Osteoblast (primary cell): ENCODE measurements at places on chromosomes 16 and 17. TPM values are rescaled to one million over a fixed set of nuclear protein-coding genes. Genes with fewer than 3 reads are reported as not detected.

Gene HOXB8
- total RNA-seq = not detected in 2 replicates

- DNase-seq = no peak
Observed at GRCh38 chr16:20137194-20137593, 63.5 kb upstream of the GPR139 start.

Gene AKTIP
- total RNA-seq = 25.0 and 25.6 TPM in 2 replicates

- no peak for DNase-seq
Observed at GRCh38 chr17:43958748-43959352, 5.1 kb upstream of the PYY start.

DNA sequence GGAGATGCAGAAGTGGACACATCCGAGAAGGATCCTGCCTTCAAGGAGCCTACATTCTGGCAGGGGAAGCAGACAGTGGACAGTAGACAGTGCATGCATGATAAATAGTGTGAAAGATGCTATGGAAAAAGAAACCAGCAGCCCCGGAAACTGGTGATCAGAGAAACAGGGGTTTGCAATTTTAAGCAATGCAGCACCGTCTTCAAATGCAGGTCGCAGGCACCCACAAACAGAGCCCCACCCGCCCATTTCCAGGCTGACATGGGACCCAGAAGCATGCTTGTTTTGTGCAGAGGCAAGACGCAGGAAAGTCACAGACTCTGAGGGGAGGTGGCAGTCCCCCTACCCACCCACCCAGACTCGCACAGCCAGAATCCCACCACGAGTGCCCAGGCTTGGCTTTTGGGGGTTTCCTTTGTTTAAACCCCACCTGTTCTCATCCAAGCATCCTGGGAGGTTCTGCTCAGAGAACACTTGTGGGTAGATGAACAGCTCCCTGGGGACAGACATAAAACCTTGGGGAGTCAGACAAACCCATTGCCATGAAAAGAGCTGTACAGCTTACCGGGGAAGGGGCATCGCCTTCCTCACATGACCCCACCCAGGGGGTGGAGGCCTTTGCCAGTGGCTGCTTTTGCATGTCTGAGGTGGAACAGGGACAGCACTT, 114.3 kb downstream of the MGAT5B start:
- DNase-seq = no peak

Gene DNAAF8
- 1.1 and 2.7 TPM in 2 replicates for total RNA-seq

- DNase-seq = no peak
Observed at GRCh38 chr17:45121055-45121454, 11.3 kb downstream of the PLCD3 start.

Gene NEUROD2
- total RNA-seq = not detected in 2 replicates

DNA sequence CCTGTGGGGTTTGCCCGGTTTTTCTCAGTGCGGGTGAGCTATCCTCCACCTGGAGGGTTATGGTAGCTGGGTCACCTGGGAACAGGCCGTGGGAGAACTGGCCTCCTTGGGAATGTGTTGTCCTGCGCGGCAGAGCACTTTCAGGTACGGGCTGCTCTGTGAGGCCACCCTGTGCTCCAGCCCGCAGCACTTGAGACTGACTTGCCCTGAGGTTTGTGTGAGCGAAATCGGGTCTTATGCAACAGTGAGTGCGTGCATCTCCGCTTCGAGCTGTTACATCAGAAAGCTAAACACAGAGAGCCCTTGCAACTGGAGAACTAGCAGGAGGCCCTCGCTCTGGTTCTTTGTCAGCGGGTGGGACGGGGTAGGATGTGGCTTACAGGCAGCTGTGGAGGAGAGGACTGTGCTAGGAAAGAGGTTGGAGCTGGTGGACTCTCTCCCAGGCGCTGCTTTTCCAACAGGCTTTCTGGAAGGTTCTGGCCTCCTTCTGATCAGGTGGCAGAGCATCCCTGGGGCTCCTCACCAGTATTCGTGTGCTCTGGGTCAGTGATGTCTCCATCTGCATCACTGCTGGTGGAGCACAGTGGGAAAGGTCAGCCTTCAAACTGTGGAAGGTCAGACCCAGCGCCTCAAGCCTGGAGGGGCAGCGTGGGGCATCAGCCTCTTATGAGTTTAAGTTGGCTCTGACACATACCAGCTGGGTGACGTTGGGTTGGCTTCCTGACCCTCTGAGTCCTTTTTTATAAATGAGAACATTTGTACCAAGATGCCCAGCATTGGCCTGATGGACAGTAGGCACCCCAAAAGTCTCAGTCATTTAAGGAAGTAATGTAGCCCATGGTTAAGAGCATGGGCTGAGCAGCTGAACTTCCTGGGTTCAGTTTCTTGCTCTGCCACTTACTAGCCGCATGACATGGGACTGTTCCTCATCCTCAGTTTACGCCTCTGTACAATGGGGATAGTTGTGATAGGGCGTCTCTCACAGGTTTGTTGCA, 76.3 kb downstream of the KSR1 start:
- DNase-seq = no peak

GRCh38 chr16:4261557-4262172, 11.2 kb downstream of the TFAP4 start:
- peak; percentile 83 for DNase-seq

GRCh38 chr16:10078541-10078949, 103.7 kb downstream of the GRIN2A start:
- DNase-seq = no peak

- peak; percentile 43 for DNase-seq
Observed at GRCh38 chr17:1159431-1160180, 20.2 kb downstream of the ABR start.

Gene MLLT6
- total RNA-seq = 33.3 and 44.2 TPM in 2 replicates

Gene CCDC78
- total RNA-seq = 2.1 and 2.2 TPM in 2 replicates

Gene CDH13
- 102 and 104 TPM in 2 replicates for total RNA-seq

DNA sequence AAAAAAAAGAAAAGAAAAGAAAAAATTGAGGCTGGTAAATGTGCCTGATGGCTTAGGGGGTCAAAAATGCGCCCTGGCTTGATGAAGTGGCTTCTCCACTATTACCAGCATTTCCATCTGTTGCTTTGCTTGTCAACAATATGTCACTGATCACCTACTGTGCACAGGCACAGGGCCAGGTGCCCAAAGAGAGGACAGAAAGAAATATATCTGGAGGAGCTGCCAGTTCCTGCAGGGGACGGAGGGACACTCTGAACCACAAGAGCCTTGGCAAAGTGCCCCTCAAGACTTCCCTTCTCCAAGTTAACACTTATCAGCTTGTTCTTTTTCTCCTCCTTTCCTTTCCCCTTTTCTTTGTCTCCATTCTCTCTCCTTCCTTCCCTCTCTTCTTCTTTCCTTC, 34.7 kb downstream of the GINS3 start:
- DNase-seq = no peak

Gene NPIPA8
- not detected in 2 replicates for total RNA-seq

GRCh38 chr16:65521633-65522328, 399.9 kb upstream of the CDH11 start:
- DNase-seq = no peak

DNA sequence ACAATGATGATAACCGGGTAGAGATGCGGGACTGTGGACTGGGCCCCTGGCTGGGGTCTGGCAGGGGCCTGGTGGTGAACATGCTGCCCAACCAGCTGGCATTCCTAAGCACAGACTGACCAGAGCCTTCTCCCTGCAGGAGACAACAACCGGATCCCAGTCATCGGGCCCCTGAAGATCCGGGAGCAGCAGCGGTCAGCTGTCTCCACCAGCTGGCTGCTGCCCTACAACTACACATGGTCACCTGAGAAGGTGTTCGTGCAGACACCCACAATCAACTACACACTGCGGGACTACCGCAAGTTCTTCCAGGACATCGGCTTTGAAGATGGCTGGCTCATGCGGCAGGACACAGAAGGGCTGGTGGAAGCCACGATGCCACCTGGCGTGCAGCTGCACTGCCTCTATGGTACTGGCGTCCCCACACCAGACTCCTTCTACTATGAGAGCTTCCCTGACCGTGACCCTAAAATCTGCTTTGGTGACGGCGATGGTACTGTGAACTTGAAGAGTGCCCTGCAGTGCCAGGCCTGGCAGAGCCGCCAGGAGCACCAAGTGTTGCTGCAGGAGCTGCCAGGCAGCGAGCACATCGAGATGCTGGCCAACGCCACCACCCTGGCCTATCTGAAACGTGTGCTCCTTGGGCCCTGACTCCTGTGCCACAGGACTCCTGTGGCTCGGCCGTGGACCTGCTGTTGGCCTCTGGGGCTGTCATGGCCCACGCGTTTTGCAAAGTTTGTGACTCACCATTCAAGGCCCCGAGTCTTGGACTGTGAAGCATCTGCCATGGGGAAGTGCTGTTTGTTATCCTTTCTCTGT, 5.1 kb upstream of the SLC7A6 start:
- peak; percentile 89 for DNase-seq

GRCh38 chr17:59338498-59338897, 7.0 kb downstream of the YPEL2 start:
- no peak for DNase-seq
